ENCODE measurements at places on chromosomes 6 and 20. TPM values are rescaled to one million over a fixed set of nuclear protein-coding genes. Genes with fewer than 3 reads are reported as not detected.
A peak's percentile ranks its signal among the peaks of the same experiment; 100 is the strongest.

Gene KIAA0408
- 1.3 TPM for total RNA-seq

DNA sequence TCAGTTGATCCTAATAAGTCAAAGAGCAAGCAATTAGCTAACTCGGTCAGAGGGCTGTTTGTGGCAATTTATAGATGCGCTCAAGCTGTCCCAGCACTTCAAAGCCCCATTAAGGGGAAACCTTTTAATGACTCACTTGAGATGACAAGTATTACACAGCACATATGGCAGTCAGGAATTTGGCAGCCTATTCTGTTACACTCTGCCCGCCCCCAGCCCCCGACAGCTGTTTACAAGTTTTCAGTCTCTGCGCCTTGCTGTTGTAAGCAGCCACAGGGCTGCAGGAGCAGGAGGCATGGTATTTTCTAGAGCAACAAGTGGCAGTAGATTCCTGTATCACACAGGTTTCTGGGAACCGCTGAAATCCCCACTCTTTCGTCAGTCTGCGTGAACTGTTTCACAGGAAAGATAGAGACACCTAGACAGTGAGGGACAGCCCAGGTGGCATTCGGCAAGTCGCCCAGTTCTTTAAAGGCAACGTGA, 263.0 kb downstream of the FOXC1 start:
- DNase-seq: peak; percentile 43

- DNase-seq: peak; percentile 94
Measured at GRCh38 chr6:33312361-33313104, 1.3 kb downstream of the TAPBP start.

Gene PRPH2
- 4.3 TPM for total RNA-seq

DNA sequence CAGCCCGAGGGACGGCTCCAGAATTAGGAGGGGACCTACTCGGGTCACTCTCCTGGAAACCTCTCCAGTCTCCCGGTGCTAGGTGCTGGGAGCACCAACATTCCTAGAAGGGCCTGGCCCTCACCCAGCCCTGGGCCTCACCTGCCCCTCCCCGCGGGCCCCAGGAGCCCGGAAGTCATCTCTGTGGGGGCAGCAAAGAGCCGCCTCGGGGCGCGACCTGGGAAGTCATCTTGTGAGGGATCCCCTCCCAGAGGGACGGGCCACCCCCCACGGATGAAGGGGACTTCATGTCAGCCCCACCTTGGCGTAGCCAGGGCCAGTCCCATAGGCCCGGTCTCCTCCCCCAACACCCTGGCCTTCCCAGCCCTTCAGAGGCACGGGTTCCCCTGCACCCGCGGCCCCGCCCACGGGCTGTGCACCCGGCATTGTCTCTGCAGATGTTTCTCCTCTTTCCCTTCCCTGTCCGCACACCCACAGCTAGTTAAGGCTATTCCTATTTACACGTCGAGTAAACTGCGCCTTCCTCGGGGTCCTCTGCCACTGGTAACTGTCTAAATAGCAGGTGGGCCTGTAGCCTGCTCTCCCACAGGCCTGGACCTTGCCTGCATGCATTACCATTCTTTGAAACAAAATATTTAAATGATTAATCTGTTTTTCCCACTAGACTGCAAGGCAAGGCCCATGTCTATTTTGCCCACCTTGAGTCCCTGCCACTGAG, 896 bp upstream of the RNASET2 start:
- DNase-seq: peak; percentile 52

Gene OTOR
- not detected for total RNA-seq

- DNase-seq: no peak
Measured at GRCh38 chr20:26216025-26216424, 519.4 kb upstream of the ZNF337 start.

Gene SOBP
- 3.1 TPM for total RNA-seq

DNA sequence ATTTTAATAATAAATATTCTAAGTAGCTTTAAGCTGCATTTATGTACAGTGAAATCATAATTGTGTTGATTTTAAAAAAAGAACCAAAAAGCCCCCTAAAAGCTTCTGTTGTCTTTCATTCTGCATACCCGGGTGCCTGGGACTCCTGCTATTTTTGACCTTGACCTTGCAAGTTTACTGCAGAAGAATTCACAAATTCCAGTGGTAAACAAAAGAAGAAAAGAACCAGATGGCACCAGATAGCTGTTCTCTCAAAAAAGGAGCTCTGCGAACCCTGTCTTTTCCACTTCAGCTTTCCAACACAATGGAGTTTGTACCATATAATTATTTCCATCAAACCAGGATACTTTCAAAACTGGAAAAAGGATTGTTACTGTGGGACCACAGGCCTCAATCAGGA, 363.3 kb downstream of the SMOC2 start:
- no peak for DNase-seq

Gene SYTL3
- total RNA-seq: 1.8 TPM

- no peak for DNase-seq
Measured at GRCh38 chr6:125798734-125799508, 8.2 kb downstream of the NCOA7 start.

GRCh38 chr6:47352966-47353365, 43.3 kb upstream of the TNFRSF21 start:
- no peak for DNase-seq

Gene SLC52A3
- 1.3 TPM for total RNA-seq

Gene MLIP
- total RNA-seq: under 0.01 TPM

Gene MEP1A
- total RNA-seq: not detected

Gene PHACTR1
- total RNA-seq: 6.0 TPM

DNA sequence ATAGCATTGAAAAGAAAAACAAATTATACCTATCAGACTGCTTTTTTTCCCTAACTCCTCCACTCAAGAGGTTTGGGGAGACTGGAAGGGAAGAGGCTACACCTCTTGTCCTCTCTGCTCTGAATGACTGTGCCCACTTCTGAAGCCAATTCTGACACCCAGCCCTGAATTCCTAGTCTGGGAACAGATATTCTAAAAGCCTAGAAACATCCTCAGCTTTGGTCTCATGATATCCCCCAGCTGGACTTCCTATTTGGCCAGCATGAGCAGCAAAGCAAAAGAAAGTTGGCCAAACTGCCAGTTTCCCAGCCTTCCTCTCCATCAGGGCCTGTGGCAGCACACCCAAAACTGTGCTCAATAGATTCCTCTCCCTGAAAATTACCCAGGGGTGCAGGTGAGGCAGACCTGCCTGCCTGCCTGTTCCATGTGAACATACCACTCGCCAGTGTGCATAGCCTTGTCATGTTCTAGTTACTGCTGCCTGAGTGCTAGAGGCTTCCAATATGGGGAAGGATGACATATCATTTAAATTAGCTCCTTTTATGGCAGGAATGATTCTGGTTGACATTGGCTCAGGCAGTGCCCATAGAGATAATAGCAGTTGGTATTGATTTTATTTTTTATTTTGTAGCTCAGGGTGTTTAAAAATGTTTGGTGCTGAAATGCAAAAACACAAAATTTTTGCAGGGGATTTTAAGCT, 152.1 kb upstream of the RIN2 start:
- DNase-seq: no peak

GRCh38 chr6:76840041-76840745, 623.1 kb downstream of the HTR1B start:
- DNase-seq: no peak

DNA sequence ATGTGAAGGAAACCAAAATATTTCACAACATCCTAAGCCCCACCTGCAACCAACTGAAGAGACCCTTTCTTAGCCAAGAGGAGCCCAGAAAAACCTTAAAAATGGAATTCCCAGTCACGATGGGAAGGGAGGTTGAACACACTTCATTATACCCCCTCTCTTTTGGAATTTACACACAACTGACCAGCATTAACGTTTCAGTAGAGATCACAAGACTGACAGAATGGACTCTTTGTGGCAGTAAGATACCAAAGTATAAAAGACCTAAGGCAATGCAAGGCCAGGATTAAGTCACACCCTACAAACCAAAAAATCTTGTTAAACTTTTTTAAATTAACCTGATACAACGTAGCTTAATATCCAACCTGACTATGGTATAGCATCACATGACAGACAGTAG, 190.9 kb downstream of the OTOR start:
- no peak for DNase-seq

Gene THBD
- total RNA-seq: 14.3 TPM

DNA sequence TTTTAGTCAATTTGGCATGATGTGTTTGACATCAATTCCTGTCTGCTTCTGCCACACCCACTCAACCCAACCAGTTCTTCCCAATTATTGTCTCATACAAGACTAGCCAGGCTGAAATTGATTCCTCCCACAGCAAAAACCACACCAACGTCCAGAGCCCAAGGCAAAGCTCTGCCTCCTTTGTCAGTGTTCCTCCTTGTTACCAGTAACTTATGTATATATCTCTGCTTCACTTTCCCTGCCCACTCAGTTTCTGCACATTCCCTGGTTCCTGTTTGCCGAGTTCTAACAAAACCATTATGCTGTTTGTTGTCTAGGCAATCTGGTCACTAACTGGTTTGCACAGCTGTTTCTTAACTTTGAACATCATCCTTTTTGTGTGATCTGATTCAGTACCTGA, 547.9 kb upstream of the PTCHD4 start:
- DNase-seq: no peak

- no peak for DNase-seq
Measured at GRCh38 chr20:44475372-44475693, 341 bp upstream of the TTPAL start.

Gene MEA1
- total RNA-seq: 17.5 TPM

Gene ZNF831
- 1.6 TPM for total RNA-seq

- peak; percentile 54 for DNase-seq
Measured at GRCh38 chr6:116059713-116060571, 749 bp downstream of the FRK start.

DNA sequence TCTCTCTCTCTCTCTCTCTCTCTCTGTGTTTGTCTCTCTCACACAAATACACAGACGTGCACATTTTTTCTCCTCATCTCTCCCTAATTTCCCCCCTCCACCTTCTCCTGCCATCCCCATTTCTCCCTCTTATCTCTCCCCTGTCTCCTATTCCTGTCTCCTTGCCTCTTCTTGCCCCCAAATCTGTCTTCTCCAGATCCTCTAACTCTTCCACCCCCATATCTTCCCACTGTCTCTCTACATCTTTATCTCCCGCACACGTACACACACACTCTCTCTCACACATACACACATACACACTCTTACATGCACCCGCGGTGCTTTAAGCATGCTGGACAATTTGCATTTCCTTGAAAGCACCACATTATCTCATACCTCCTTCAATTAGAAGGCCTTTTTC, 15.9 kb downstream of the KIZ start:
- DNase-seq: no peak

- peak; percentile 18 for DNase-seq
Measured at GRCh38 chr6:134724771-134725340, 225.0 kb downstream of the ALDH8A1 start.

DNA sequence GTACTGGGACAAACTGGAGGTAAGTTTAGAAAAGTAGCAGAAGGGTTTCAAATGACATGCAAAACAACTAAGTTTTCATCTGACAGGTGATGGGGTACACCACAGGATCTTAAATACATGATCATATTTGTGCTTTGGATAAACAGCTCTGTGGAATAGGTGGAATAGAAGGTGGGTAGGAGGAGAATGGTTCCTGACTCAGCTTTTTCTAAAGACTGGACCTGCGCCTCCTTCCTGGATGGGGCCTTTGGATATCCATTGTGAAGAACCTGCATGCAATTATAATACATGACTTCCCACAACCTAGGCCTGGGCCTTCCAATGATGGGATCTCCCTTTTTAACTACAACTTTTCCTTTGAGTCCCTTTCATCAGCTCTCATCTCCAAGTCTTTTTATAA, 145.9 kb downstream of the AHI1 start:
- DNase-seq: no peak

- DNase-seq: no peak
Measured at GRCh38 chr20:59231124-59231804, 67.6 kb downstream of the ZNF831 start.

Gene C20orf204
- total RNA-seq: 3.0 TPM

DNA sequence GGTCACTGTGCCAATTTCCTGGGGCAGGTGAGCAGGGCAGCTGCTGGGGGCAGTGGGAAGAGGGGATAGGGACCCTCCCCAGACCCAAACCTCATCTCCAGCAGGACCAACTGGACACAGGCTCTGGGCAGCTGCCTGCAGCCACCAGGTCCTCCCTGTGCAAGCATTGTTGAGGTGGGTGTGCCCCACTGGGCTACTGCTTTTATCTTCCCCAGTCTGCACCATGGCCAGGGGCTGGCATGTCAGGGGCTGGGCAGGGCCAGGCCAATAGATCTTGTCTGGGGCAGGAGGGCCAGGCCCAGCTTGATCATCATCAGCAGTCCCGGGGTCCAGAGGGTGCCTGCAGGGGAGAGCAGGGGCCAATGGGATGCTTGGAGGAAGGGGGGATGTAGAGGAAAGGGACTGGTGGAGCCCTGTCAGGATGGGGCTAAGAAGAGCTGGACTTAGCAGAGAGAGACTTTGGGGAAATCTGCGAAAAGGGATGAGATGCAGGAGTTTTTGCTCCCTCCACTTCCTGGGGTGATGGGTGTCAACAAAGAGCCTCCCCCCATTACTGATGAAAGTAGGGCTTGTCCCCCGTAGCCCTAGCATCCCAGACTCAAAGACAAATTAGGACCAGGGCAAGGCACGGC, 5.7 kb downstream of the EBF4 start:
- no peak for DNase-seq

- no peak for DNase-seq
Measured at GRCh38 chr20:46204594-46205186, 86.6 kb downstream of the CD40 start.

Gene NHSL1
- 7.3 TPM for total RNA-seq

DNA sequence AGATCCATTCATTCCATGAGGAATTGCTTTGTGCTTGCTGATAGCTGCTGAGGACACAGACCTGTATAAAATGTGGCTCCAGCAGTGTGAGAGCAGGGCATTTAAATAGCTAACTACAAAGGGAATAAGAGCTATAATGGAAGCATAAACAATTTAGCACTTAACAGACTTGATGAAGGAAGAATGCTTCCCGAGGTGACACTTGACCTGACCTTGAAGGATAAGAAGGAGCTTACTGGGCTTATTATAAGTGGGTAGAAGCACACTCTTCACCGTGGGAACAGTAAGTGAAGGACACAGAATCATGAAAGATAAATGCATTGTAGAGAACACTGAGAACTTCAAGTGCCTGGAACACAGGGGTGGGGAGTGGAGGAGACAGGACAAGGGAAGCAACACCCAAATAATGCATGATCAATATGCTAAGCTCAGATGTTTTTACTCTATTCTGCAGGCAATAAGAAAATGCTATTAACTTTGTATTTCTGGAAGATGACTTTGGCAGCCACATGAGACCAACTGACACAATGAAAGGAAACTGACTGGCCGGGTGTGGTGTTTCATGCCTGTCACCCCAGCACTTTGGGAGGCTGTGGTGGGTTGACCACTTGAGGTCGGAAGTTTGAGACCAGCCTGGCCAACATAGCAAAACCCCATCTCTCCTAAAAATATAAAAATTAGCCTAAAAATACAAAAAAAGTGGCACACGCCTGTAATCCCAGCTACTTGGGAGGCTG, 84.2 kb downstream of the EPB41L2 start:
- DNase-seq: no peak

Gene BACH2
- total RNA-seq: 3.3 TPM

GRCh38 chr20:25057234-25058050, 497 bp downstream of the ACSS1 start:
- DNase-seq: peak; percentile 84

Gene DLK2
- not detected for total RNA-seq

Gene WFDC2
- total RNA-seq: 3.0 TPM

GRCh38 chr6:74973591-74973990, 232.3 kb downstream of the COL12A1 start:
- no peak for DNase-seq

GRCh38 chr6:111781041-111781708, 92.1 kb downstream of the FYN start:
- no peak for DNase-seq
